ENCODE measurements at places on chromosomes 11 and 22.

DNA sequence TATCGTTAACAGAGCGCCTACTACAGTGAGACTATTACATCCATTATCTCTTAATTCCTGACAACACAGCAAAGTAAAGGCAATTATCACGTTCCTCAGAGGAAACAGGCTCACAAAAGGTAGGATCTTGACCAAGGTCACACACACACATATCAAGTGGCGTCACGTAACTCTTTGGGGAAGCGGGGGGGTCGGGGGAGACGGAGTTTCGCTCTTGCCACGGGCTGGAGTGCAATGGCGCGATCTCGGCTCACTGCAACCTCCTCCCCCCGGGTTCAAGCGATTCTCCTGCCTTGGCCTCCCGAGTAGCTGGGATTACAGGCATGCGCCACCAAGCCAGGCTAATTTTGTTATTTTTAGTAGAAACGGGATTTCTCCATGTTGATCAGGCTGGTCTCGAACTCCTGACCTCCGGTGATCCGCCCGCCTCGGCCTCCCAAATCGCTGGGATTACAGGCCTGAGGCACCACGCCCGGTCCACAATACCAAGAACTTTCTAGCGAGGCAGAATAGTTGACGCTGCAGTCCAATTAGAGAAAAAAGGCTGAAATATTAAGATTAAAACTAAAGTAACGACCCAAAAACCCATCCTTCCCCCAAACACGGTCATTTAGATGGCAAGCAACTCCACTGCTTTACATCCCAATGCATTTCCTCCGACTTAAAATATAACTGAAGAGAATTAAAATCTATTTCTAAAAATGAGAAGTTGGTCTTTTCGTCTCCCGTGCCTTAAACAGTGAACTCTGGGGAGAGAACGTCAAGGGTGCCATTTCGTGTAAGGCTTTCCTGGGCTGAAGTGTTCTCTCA, 1.2 kb downstream of the DDX17 start:
- peak; percentile 15 for DNase-seq

GRCh38 chr11:75233754-75234172, 6.8 kb upstream of the TPBGL start:
- DNase-seq = no peak

GRCh38 chr22:37022483-37023337, 3.2 kb downstream of the MPST start:
- DNase-seq = no peak

- DNase-seq = no peak
Observed at GRCh38 chr11:73760135-73760678, 667 bp downstream of the RAB6A start.

DNA sequence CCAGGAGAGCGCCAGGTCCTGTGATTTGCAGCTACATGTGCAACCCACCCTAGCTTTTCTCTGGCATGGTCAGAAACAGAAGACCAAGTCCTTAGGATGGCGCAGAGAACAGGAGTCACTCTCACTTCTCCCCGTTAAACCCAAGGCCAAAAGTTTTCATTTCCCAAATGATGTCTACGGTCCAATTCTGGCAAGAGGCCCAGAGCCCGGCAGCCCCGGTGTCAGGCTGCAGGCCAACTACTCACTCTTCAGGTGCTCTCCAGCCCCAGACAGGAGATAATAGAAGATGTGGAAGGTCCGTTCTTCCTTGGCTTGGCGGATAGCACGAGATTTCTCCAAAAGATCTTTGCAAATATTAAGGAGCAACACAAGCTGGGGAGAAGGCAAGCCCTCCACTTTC, 67.2 kb downstream of the MYH9 start:
- DNase-seq = no peak

- DNase-seq = no peak
Observed at GRCh38 chr11:1177020-1177770, 19.4 kb downstream of the MUC5AC start.

DNA sequence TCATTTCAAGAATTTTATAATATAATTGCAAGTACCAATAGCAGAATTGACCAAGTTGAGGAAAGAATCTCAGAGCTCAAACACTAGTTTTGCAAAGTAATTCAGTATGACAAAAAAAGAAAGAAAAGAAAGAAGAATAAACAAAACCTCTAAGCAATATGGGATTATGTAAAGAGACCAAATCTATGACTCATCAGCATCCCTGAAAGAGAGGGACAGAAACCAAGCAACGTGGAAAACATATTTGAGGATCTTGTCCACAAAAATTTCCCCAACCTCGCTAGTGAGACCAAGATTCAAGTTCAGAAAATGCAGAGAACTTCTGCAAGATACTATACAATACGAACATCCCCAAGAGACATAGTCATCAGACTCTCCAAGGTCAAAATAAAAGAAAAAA, 203.7 kb upstream of the DDI1 start:
- DNase-seq = no peak

DNA sequence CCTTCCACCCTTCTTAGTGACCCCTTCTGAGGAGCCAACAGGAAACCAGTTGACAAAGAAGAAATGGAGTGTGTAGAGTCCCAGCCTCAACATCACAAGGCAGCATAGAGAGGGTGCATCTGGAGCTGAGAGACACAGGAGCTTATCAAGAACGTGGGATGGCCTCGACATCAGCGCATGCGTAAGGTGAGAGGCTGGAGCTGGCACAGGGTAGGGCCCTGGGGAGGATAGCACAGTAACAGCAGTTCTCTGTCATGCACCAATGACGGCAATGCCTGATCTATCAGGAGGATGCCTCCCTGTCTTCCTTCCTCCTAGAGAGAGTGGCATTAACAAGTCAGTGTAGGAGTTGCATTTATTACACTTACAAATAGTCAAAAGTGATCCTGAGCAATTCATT, 426.1 kb downstream of the NTM start:
- no peak for DNase-seq

DNA sequence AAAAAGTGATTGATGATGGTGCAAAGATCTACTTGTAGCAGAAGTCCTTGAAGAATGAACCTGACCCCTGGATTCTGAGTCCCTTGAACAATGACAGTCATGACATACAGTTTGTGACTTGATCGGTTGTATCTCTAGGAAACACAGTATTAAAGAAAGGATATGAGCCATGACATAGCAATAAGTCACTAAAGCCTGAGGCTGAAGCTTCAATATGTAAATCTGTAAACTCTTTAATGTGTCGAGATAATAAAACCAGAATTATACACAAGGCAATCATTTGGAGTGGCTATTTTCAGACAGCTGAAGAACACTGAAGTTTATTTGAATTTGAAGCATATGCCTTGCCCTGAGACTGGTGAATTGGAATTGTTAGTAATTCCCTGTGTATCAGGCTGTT, 911.5 kb upstream of the RAG2 start:
- no peak for DNase-seq

DNA sequence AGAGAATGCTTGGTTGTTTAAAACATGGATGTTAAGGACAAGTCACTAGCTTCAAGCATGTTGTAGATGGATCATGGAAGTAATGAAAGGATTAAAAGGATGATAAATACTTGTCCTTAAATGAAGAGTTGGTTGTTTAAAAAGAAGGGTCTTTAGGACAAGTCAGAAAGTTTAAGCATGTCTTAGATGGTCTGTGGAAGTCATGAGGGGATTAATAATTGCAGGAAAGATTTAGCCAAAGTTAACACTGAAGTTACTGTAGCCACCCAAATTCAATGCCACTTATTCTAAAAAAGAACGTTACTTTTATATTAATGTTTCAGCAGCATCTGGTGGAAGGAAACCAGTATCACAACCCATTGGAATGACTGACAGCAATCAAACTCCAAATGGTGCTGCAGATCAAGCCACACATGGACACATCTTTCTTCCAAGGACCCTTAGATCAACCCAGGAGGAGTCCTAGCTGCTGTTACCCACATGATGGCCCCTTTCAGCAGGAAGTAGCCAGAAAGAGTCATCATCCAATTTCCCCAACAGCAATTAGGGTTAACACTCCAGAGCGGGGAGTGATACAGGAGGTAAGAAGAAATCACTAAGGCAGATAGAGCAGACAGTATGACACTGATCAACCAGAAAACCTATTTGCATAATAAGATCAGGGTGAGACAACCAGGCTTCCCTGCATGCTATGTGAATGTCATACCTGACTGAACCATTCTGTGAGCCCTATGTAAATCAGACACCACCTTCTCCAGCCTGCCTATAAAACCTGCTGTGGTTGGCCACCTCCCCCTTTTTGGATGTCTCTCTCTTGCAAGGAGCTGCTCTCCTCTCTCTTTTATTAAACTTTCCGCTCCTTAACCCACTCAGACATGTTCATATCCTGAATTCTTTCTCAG, 88.4 kb upstream of the GNAZ start:
- DNase-seq = no peak

- DNase-seq = no peak
Observed at GRCh38 chr22:43639228-43639948, 172.7 kb downstream of the EFCAB6 start.

DNA sequence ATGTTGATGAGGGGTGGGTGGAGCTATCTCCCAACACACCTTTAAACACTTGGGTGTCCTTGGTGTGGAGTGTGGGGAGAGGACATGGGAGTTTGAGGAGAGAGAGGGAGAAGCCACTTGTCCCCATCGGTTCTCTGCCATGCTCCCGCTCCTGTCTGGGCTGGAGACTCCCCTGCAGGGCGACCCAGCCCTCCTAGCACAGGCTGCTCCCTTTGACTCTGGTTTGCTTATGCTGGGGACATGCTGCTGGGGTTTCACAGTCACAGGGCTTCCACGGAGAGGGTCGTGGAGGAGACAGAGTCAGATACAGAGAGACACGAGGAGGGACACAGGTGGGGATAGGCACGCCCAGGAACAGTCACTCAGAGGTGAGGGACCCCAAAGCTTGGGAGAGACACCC, 1.6 kb downstream of the SCUBE1 start:
- DNase-seq = no peak

All from stimulated activated CD8-positive, alpha-beta memory T cell treated with anti-CD3 and anti-CD28 coated beads, Interleukin-4, amount 100 ng/mL, for 1 hour (primary cell).